Stimulated activated CD8-positive, alpha-beta memory T cell treated with anti-CD3 and anti-CD28 coated beads, Interleukin-7, amount 100 ng/mL, for 24 hours (primary cell): ENCODE measurements at places on chromosomes 12 and 14.

DNA sequence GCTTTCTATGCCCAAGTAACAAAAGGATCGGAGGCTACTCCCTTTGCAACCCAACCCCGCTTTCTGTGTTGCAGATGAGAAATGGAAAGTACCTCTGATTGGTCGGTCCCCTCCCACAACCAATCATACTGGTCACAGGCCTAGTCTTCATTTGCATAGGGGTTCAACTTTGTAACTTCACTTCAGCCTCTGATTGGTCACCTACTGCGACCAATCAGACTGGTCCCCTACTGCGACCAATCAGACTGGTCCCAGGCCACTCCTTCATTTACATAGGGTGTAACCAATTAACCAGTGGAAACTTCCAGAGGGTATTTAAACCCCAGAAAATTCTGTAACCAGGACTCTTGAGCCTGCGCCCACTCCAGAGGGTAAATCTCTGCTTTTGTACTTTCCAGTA, 906.4 kb upstream of the TMEM132C start:
- no peak for DNase-seq

DNA sequence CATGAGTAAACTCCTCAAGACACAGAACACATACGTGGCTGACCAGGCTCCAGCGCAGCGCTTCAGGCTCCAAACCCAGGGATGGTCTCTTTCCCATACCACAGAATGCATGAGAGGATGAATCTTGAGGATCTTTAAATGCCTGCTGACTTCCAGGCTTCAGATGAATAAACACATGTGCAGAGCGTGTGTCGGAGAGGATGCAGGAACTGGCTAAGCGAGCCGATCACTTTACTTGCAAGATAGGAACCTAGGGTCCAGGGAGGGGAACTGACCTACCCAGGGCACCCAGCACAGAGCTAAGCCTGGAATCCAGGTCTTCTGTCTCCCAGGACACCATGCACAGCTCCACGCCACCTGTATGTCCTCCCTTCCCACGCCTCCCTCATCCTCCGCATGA, 209.8 kb downstream of the BCL11B start:
- DNase-seq, result no peak

- no peak for DNase-seq
Observed at GRCh38 chr12:116135209-116135930, 142.1 kb downstream of the MED13L start.

DNA sequence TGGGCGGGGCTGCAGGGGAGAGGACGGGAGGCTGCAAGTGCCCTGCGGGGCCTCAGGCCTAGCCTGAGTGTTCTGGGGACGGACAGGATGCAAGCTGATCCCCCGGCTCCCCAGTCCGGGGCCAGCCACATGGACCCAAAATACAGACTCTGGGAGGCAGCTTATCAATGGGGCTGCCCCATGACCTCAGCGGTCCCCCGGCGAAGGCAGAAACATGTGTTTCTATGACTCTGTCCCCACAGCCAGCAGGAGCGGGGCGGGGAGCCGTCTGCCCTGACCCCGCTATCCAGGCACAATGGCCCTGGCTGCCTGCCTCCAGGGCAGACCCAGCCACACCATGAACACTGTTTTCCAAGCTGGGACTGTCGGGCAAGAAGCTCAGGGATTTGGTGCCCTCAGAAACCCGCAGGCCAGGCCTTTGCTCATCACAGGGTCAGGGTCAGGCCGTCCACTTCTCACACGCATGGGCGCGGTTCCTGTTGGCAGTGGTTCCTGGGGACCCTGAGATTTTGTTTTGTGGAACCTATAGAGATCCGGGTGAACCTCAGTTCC, 75.0 kb downstream of the RFLNA start:
- DNase-seq, result no peak

DNA sequence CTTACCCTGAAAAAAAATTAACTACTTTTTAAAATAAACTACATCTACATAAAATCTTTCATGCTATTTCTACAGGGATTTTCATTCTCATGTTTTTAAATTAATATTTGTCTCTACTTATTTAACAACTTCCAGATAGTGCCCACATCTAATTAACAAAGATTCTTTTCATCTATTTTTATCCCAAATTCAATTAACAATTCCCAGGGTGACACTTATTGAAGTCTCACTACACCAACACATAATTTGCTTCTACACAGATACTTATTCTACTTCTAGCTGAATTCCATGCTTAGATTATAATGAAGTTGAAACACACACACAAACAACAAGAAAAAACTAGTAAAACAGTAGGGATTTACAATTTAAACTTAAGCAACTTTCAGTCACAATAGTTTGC, 336.6 kb downstream of the ACSS3 start:
- no peak for DNase-seq

DNA sequence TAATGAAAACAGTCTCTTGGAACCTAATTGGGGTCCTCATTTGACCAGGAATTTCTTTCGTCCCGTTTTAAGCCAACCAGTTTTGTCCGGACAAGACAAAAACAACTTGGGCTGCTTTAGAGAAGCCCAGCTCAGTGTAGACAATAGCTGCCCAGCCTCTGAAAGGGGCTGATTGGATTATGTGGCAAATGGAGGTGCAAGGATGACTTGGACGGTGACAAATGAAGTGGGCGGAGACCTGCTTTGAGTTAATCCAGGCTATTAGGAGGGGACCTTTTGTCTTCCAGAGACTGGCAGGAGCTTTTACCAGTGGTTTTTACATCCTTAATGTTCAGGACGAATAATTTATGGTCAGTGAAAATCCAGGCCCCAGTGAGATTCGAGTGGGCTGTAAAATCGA, 4.8 kb downstream of the MEG3 start:
- no peak for DNase-seq

- no peak for DNase-seq
Observed at GRCh38 chr14:33814010-33814409, 136.9 kb downstream of the EGLN3 start.

DNA sequence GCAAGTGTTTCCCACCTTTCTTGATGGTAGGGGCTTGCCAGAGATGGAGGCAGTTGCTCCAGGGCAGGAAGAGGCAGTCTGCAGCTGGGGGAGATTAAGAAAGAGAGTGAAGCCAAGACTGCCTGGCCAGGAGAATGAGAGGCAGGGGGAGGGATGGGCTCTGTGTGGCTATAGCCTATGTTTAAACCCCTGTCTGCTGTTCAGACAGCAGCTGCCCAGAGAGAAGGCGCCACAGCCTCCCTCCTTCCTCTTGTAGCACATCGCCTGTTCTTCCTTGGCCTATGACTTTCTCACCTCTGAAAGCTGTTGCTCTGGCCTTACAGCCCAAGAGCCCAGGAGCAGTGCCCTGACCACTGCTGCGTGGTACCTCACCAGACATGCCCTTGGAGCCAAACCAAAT, 61.7 kb downstream of the EMP1 start:
- no peak for DNase-seq

DNA sequence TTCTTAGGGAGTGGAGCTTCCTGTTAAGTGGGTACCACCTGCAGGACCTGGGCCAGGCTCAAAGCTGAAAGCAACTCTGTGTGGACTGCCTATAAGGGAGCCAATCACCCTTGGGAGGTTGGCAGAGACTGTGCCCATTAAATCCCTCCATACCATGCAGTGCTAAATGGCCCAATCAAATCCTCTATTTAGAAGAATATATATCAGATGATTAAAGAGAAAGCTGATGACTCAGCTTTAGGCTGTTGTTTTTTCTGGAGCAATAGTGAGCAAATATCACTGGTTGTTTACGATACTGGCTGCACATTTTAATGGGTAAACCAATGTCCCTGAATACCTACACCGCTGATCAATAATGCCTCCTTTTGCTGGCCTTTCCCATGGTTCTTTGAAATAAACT, 101.3 kb downstream of the TMX1 start:
- DNase-seq, result no peak

GRCh38 chr14:80536456-80536855, 325.2 kb upstream of the DIO2 start:
- no peak for DNase-seq

- no peak for DNase-seq
Observed at GRCh38 chr14:53620890-53621289, 335.7 kb downstream of the BMP4 start.

DNA sequence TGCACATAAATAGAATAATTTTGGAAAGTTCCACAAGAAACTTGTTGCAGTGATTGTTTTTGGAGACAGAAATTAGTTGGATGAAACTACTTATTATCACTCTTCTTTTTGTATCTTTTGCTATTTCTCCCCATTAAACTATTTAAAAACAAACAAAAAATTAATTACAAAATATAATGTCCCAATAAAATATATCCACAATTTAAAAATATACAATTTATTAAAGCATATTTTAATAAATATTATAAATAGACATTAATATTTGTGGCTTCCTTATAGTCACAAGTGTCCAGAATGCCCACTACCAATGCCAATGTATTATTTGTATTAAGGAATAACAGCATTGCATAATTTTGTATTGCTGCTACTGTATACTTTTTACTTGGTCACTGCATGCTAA, 52.5 kb upstream of the GCH1 start:
- DNase-seq, result no peak
